ENCODE measurements at places on chromosomes 2 and 18.

GRCh38 chr2:238005528-238005927, 38.7 kb downstream of the UBE2F start:
- DNase-seq, result no peak

- no peak for DNase-seq
These were observed 28.9 kb downstream of the KCNK3 start for GRCh38 chr2:26721115-26722032.

DNA sequence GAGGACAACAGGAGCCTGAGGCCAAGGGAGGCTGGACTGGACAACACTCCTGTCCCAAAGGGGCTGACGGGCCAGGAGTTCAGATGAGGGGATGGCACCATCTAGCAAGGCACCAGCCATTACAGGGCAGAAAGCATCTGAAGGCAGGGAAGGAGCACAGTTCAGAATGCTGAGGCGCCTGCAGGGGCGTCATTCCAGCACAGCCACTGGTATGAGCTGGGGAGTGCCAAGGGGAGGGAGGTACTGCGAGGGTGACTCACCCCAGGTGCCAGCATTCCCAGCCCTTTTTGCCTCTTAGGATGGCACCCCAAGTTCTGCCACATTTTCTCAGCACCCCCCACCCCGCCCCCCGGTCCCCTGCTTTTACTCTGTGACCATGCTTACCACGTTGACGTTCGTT, 129.8 kb upstream of the EPAS1 start:
- no peak for DNase-seq

- no peak for DNase-seq
These were observed 354.8 kb upstream of the CNTNAP5 start for GRCh38 chr2:123670286-123670685.

- DNase-seq, result peak; percentile 62
These were observed 80.0 kb downstream of the ETAA1 start for GRCh38 chr2:67476809-67477790.

DNA sequence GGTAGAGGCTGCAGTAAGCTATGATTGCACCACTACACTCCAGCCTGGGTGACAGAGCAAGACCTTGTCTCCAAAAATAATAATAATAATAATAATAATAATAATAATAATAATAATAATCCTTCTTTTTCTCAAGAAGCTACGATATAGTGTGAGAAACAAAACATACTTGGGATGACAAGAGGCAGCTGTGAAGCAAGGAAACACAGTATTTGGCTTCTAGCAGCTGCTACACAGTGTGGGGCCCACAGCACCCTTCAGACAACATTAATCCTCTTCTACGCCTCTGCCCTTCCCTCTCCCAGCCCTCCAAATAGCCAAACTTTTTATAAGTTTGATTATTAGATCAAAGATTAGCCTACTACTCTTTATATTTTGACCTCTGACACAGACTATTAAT, 62.2 kb downstream of the MYOM1 start:
- DNase-seq, result no peak

- DNase-seq, result no peak
These were observed 87.7 kb downstream of the PTGR3 start for GRCh38 chr18:75121266-75121665.

DNA sequence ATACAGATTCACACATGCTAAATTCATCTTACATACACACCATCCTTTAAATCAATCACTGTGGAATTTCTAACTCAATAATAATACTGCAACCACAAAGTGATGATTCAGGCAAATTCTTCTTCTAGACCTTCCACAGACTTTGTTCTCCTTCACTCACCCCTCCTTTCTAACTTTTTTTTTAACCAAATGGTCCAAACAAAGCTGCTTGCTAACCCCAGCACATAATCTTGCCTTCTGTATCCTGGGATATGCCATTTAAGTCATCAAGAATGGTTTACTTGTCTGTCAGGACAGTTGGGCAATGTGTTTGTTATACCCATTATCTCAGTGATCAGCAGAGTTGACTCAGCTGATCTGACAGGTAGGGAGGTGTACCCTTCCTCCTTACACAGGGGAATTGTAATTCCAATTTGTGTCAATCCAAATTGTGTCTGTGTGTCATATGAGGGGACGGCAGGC, 10.0 kb downstream of the SLC40A1 start:
- peak; percentile 90 for DNase-seq

- peak; percentile 67 for DNase-seq
These were observed 79.3 kb downstream of the SH3RF3 start for GRCh38 chr2:109208071-109208950.
